ENCODE measurements at places on chromosomes 12 and 14.

- no peak for DNase-seq
Observed at GRCh38 chr12:14655284-14655683, 41.1 kb downstream of the GUCY2C start.

DNA sequence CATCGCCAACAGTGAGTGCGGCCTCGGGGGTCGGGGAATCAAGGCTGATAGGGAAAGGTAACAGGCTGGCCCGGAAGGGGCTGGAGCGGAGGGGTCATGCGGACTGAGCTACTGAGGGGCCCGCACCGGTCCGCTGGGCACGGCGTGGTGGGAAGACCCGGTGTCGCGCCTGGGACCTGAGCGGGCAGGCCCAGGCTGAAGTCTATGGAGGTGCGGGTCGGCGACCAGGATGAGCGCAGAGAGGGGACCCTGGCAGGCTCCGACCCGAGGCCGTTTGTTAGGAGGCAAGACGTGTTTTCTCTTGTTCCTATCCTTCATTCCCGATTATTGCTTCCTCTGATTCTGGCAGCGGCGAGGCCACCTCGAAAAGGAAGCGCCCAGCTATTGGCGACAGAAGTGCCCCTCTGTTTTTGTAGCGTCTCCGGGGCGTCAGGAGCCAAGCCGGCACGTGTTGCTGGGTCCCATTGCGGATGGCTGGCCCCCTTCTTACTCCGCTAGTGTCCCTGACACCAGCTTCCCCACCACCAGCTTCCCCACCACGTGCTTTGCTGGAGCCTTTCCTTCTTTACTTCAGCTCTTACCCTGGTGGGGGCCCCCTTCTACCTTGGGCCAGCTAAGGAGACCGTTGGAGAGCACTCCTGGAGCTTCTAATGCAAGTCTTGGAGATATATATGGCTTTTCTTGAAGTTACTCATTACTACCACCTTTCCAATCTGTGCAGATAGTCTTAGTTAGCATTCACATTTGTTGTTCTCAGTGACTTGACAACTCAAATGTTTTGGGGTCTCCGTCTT is 653 bp downstream of the PA2G4 start:
- DNase-seq, result no peak

DNA sequence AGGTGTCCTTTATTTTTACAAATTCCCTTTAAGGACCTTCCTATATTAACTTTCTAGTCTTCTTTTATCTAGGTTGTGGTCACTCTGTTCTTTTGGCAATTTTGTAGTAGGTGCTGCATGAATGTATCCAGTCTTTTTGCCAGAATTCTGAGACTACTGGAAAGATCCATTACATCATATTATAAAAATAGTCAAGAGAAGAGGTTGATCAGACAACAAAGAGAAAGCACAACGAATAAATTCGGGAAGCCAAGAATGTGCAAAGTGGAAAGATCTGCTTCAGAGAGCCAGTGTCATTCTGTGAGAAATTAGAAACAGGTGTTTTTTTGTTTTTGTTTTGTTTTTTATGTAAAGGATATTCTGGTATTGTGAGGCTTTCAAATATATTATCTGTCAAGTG is 15.8 kb upstream of the SLC16A7 start:
- DNase-seq, result no peak

DNA sequence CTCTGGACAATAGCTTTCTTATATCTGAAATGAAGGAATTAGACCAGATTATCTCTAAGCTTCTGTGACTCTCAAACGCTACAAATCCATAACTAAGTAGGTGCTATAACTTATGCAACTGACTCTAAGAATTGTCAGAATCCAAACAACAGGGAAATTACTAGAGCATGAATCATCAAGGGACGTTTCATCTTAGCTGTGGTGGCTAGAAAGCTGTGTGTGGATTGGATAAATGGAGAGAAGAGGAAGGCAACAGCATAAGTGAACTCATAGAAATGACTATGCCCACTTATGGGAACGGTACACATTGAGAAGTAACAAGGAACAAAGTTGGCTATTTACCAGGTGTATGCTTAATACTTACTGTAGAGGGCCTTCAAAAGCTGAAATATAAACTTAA is 96.0 kb upstream of the NEDD1 start:
- no peak for DNase-seq
